NCI-H1417 (cell line): ENCODE measurements at places on chromosomes 7 and 10.

DNA sequence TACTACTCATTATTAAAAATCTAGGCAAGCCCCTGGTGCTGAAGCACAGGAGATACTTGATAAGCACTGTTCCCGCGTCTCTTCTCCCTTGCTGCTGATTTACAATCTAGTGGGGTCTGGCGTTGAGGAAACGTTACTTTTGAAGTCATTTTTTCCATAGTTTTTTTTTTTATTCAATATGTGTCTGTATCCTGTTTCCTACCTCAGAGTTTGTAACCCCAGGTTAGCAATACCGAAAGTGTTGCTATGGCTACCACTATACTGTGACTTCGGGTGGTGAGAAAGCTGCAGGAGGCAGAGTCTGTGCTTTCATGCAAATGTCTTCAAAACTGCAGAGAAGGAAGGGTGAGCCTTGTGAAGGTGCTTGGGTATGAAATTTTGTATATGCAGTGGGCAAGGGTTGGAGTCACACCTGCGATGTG, 458.8 kb upstream of the GHITM start:
- peak; percentile 4 for DNase-seq

DNA sequence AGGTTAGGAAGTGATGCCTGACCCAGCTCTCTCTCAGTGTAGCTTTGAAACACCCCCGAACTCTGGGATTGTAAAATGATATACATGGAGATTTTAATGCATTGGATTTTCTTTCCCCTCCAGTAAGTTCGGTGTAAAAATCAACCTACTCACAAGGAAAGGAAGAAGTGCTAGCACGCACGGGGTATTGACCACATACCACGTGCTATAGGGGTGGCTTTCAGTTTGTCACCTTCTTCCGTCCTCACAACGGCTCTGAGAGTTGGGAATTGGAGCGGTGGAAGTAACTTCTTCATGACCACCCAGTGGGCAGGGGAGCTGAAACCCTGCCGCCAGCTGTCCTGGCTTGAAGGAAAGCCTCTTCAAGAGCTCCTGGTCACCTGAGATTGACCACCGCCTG, 149.4 kb upstream of the PRR15 start:
- DNase-seq: no peak

- DNase-seq: no peak
Observed at GRCh38 chr10:98255146-98255877, 12.7 kb downstream of the LOXL4 start.

GRCh38 chr10:71597821-71598498, 121.6 kb downstream of the C10orf105 start:
- no peak for DNase-seq

DNA sequence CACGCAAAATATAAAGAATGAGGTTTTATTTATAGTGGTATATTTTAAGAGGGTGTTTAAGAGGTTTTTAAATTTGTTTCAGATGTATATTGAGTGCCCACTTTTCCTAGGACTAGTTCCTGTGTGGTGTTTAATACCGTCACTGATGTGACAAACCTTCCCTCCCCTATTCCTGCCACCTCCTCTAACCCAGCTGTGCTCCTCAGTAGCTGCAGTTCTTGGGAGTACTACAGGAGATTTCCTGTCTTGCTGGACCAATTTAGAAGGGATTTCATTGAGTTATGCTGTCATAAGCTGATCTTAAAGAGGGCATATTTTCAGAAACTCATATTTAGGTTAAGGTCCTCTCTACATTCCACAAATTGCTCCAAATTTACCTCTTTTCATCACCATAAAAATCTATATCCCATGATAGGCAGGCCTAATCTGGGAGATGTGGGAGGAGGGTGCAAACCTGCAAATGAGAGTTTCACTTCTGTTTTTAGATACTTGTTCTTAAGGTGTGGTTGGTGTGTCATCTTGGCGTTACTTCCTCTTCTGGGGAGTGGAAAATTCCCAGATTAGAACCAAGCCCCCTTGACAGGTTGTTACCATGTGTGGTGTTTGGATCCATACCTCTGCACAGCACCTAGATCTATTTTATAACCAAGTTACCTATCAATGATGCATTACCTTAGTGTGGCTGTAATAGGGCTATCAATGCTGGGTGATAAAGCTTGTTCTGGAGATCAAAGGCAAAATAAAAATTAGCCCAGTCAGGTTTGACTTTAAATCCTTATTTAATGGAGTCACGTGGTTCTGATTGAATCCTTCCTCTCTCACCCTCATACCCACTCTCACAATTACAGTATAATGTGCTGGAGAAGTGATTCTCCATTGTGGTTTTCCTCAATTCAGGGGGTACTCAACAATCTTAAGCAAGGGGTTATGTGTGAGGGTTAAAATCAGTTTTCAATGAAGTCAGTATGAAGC, 141.1 kb downstream of the CDK14 start:
- DNase-seq: no peak

GRCh38 chr7:22361320-22361719, 4.4 kb upstream of the RAPGEF5 start:
- no peak for DNase-seq

- no peak for DNase-seq
Observed at GRCh38 chr7:46744957-46745706, 824.1 kb upstream of the IGFBP3 start.

GRCh38 chr10:91690412-91690811, 57.5 kb upstream of the PPP1R3C start:
- DNase-seq: no peak

DNA sequence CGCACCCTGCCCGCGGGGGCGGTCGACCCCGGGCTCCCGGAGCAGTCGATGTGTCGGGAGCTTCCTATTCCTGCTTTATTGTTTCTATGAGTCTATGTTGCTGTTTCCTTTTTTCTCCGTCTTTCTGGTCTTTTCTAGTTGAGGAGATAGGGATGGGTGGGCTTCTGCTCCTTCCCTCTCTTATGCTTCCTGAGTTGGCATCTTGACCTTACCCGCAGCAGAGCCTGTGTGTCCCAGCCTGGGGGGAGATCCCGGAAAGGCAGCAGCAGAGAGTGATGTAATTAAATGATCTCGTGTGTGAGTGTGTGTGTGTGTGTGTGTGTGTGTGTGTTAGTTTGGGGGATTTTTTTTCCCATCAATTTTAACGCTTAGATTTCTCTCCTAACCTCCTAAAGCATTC, 486 bp upstream of the SORCS1 start:
- DNase-seq: no peak

- DNase-seq: peak; percentile 58
Observed at GRCh38 chr7:82317760-82318159, 125.8 kb downstream of the CACNA2D1 start.

GRCh38 chr10:114326795-114327194, 77.5 kb downstream of the AFAP1L2 start:
- DNase-seq: no peak

- no peak for DNase-seq
Observed at GRCh38 chr10:114626841-114627240, 31.2 kb downstream of the ABLIM1 start.

DNA sequence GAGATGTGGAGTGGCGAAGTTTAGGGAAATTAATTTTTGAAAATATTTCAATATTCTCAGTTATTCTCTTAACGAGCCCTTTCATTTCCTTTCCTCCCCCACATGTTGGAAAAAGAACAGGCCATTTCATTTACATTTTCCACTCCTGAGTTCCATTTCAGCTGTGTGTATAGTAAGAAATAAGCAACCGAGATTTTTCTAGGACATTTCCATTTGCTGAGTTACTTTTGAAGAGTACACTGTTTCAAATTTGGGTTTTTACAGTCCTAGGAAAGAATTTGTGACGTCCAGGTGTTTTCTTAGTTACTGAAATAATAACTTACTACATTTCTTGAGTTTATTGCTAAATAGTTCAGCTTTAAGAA, 1.2 kb downstream of the SEPTIN7 start:
- DNase-seq: no peak

GRCh38 chr7:1025743-1026581, 18.4 kb upstream of the GPR146 start:
- DNase-seq: peak; percentile 34

GRCh38 chr10:114052255-114052654, 8.6 kb downstream of the ADRB1 start:
- DNase-seq: no peak

- DNase-seq: no peak
Observed at GRCh38 chr7:8423057-8423456, 10.4 kb upstream of the NXPH1 start.

DNA sequence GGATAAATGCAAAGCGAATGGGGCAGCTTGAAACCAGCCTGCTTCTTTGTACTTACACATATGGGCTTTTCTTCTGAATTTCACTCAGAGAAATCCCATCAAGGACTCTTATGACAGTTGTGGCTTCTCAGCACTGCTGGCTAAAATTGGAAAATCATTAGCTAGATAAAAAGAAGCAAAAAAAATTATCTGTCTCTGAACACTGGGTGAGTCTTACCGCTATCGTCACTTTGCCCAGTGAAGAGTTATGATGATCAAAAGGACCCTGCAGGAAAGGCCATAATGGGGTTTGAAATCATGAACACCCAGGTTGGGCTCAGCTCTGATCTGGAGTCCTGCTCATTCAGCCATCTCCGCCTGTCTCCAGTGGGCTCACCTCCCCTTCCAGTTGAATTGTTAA, 34.3 kb downstream of the AOAH start:
- DNase-seq: no peak

- no peak for DNase-seq
Observed at GRCh38 chr7:141128506-141128905, 54.6 kb downstream of the TMEM178B start.

GRCh38 chr10:96280859-96281258, 9.5 kb upstream of the BLNK start:
- no peak for DNase-seq

DNA sequence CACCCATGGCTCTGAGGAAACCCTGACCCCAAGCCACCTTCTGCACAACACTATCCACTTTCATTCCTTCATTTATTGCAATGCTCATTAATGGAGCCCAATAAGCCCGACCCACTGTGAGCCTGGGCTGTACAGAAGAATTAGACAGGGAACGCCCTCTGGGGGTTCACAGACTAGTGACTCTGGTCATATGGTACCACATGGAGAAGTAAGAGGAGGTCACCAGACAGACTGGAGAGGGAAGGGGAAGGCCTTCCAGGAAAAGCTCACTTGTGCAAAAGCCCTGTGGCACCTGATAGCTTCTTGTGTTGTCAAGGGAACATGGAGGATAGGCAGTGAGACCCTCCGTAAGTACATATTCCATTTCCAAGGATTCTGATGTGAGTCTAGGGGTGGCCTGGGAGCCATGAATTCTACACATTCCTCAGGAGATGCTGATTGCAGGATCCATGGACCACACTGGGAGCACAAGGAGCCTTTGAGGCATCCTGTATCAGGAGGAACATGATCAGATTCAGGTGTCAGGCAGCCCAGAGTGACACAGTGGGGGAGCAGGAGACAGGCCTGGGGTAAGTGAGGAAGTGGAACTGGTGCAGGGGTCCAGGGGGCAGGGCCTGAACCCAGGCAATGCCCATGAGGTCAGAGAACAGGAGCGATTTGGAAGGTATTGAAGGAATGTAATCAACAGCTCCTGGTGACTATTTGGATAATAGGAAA, 19.9 kb downstream of the TMEM72 start:
- peak; percentile 26 for DNase-seq

GRCh38 chr7:155164316-155164715, 94.2 kb downstream of the HTR5A start:
- DNase-seq: no peak

DNA sequence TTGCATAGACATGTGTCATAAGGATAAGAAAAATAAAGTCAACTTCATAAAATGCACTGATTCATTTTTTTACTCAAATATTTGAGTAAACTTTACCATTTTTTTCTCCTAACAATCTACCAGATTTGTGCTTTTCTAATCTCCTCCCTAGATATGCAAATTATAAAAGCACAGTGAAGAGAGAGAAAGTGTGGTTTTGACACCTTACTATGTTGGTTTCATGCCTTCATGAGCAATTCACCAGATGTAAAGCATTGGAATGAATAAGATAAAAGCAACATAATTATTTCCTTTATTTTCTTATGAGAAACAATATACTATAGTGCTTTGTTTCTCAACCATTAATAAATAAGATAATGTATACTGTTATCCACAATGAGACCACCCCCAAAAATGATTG, 432.5 kb upstream of the PCDH15 start:
- no peak for DNase-seq

- DNase-seq: no peak
Observed at GRCh38 chr7:44145969-44146911, 5.1 kb upstream of the MYL7 start.

GRCh38 chr7:48170506-48170905, 752 bp upstream of the ABCA13 start:
- no peak for DNase-seq

DNA sequence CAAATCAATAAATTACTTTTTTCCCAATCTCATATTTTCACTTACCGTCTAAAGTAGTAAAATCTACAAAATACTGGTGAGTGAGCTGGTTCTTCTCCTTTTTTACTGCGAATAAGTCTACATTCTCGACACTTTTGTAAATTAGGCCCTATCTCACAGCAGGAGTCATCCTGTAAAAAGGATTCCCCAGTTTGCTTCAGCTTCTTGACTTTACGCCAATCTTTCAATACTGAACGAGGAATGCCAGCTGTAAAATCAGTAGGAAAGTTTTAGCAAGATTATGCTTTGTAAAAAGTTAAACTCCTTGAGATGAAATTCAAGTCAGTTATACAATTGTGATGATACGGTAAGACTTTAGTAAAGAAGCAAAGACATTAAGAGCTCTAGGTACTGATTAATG, 67.3 kb downstream of the NRBF2 start:
- peak; percentile 0 for DNase-seq

GRCh38 chr10:86644152-86644793, 10.1 kb upstream of the OPN4 start:
- no peak for DNase-seq

- no peak for DNase-seq
Observed at GRCh38 chr7:149322737-149323136, 60.7 kb downstream of the ZNF783 start.

- DNase-seq: no peak
Observed at GRCh38 chr7:157177983-157178381, 39.3 kb downstream of the UBE3C start.

GRCh38 chr10:126314863-126315493, 73.3 kb downstream of the ADAM12 start:
- no peak for DNase-seq

DNA sequence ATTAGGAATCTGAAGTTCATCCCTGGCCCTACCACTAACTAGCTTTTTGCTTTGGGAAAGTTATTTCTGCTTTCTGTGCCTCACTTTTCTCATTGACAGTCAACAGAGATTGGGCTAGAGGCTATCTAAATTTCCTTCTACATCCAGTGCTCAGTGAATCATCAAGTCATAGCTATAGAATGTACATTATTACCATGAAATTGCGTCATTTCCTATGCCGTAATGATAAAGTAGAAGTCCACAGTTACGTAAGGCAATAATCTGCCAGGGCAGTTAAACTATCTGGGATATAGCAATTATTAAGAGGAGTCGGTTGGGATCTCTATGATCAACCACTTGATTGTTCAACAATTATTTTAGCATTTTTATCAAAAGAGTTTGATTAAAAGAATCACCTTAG, 64.4 kb downstream of the ITGB8 start:
- DNase-seq: no peak

GRCh38 chr7:44121761-44122420, 1.5 kb downstream of the POLD2 start:
- no peak for DNase-seq

GRCh38 chr7:141820067-141820466, 21.2 kb downstream of the PRSS37 start:
- no peak for DNase-seq

GRCh38 chr7:73890555-73891147, 29.7 kb downstream of the TMEM270 start:
- no peak for DNase-seq
